ENCODE measurements at places on chromosomes 11 and 22. TPM values are rescaled to one million over a fixed set of nuclear protein-coding genes. Genes with fewer than 3 reads are reported as not detected.

The NRIP3 gene
- total RNA-seq: 1.2 TPM

The OTOG gene
- not detected for total RNA-seq

The LARGE2 gene
- not detected for total RNA-seq

The OR4A5 gene
- total RNA-seq: not detected

The TRIM51 gene
- not detected for total RNA-seq

The BCO2 gene
- 0.68 TPM for total RNA-seq

The OR4X2 gene
- not detected for total RNA-seq

The FAM181B gene
- 0.05 TPM for total RNA-seq

The MMP13 gene
- total RNA-seq: not detected

The PTGDR2 gene
- total RNA-seq: not detected

The ZP1 gene
- not detected for total RNA-seq

DNA sequence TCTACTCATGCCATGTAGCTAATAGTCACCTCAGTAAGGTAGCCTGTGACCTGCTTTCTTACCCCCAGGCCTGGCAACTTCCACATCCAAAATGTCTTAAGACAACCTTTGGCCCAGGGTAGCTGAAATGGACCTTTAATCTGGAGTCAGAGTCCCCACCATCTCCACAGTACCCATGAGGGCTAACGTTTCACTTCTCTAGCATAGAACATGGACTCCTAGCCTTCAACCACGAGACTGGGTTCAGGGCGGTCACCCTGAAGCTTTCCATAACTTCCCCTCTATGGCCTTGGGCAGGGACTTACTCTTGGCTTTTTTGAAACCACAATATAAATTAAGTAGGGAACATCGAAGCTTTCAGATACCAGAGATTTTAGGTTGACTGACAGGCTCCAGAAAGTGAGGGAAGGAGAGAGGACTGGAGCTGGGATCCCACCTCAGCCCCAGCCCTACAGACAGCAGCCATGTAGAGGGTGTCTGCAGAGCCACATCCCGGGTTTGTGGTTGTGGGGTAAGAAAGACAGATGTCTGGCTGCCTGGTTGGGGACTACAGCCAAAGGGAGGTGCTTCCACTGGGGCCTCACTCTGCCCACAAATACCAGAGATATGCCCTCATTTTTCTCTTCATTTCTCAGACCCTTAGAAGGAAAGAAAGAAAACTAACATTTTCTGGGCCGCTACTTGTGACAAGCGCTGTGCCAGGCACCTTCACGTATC, 2.6 kb downstream of the TBC1D10A start:
- no peak for DNase-seq

GRCh38 chr11:33449798-33450197, 192.6 kb downstream of the HIPK3 start:
- no peak for DNase-seq

DNA sequence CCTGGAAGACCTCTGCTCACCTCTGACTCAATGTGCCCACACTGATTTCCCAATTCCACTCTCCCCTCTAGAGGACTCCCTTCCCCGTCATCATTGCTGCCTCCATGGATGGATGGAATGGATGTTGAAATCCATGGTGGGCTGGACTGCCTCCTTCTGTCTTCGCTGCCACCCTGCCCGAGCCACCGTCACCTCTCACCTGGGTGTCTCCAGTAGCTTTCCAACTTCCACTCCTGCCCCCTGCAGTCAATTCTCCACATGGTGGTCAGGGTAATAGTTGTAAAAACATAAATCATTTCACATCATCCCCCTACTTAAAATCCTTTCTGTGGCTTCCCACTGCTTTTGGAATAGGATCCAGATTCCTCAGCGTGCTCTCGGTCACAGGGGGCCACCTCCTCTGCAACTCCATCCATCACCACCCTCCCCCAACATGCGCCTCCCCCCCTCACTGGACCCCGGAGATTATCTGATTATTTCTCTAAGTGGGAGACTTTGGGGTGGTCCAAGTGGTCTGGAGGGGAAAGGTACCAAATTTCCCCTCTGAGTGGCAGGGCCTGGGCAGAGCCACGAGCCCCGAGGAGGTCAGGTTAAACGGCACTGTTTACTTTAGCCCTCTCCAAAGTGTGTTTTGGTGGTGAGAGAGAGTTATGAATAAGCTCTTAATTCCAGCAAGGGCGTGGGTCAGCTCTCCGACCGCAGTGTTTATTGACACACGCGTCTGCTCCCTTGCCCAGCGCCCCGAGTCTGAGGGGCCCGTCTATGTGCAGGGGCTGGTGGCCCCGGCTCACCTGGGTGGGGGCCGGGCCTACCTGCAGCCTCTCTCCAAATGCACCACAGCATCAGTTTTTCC, 313.7 kb downstream of the MN1 start:
- DNase-seq: no peak

- DNase-seq: no peak
Observed at GRCh38 chr22:40878922-40879321, 17.0 kb upstream of the DNAJB7 start.

DNA sequence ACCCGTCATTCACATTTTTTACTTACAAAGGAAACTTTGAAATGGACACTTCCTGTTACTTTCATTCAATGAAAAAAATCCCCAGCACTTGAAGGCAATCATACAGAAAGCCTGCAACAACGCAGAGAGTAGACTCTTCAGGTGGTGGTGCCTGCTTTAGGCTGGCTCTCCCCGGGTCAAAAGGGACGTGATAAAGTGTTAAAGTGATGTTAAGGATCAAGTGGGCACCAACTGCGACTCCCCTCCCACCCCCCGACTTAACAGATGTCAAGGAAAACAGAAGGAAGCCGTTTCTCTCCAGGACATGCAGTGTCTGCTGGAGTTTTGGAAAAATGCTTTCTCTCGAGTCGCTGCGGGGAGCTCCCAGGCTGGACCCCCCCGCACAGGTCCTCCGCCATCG, 414 bp upstream of the PNPLA3 start:
- peak; percentile 15 for DNase-seq

- DNase-seq: peak; percentile 10
Observed at GRCh38 chr22:36068776-36069344, 40.2 kb upstream of the RBFOX2 start.

- DNase-seq: no peak
Observed at GRCh38 chr11:119488256-119488995, 65.5 kb upstream of the THY1 start.

- no peak for DNase-seq
Observed at GRCh38 chr11:26844963-26845362, 123.1 kb upstream of the SLC5A12 start.

GRCh38 chr11:12439615-12440014, 62.2 kb downstream of the PARVA start:
- no peak for DNase-seq

- peak; percentile 71 for DNase-seq
Observed at GRCh38 chr11:29006668-29007067, 898.5 kb downstream of the METTL15 start.

DNA sequence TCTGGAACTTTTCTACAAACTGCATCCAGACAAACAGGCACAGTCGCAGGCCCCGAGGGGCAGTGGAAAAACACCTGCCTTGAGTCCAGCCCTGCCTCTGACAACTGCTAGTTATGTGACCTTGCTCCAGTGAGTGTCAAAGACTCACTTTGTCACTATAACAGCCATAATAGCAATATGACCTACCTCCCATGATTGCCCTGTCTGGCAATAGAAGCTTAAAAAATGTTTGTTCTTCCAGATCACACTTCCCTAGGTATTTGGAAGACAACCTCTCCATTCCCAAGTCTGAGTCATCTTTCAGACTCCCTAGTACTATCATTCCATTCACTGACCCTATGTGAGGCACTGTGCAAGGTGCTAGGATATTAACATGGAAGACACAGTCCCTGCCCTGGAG, 74.5 kb downstream of the RPL27A start:
- no peak for DNase-seq

DNA sequence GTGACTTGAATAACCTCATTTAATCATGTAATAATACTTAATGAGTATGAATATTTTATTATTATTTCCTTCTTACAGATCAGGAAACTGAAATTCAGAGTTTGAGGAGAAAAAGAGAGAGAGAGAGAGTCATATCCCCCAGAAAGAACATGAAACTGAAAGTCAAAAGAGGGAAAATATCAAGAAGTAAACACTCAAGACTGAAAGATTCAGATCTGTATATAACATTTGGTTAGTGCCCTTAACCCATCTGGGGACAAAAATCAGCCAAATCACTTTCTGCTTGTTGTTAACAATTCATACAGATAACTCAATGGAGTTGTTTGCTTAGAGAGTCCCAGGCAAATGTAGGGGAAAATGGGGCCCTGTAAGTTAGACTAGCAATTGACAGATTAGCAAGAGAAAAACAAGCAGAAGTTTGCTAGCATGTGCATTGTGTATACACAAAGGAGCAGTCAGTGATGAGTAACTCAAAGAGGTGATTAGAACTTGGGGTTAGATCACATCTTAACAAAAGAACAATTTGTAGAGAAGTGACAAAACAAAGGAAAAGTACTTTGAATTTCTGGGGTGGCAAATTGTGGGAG, 25.9 kb upstream of the MMP13 start:
- peak; percentile 37 for DNase-seq

DNA sequence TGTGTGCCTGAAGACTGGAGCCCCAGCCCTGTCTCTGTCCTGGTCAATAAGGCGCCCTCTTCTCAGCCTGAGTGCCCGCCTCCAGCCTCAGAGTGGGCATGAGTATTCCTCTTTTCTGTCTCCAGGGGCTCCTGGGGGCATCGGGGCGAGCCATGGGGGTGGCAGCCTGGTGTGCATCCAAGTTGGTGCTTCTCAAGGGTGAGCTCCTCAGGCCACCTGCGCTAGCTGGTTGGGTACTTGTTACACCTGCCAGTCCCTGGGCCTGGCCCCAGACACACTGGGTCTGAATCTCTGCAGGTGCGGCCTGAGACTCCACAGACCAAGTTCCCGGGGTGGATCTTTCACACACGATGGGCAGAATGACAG, 168.6 kb upstream of the B3GAT1 start:
- no peak for DNase-seq

- no peak for DNase-seq
Observed at GRCh38 chr22:33467080-33467479, 408.9 kb upstream of the SYN3 start.

DNA sequence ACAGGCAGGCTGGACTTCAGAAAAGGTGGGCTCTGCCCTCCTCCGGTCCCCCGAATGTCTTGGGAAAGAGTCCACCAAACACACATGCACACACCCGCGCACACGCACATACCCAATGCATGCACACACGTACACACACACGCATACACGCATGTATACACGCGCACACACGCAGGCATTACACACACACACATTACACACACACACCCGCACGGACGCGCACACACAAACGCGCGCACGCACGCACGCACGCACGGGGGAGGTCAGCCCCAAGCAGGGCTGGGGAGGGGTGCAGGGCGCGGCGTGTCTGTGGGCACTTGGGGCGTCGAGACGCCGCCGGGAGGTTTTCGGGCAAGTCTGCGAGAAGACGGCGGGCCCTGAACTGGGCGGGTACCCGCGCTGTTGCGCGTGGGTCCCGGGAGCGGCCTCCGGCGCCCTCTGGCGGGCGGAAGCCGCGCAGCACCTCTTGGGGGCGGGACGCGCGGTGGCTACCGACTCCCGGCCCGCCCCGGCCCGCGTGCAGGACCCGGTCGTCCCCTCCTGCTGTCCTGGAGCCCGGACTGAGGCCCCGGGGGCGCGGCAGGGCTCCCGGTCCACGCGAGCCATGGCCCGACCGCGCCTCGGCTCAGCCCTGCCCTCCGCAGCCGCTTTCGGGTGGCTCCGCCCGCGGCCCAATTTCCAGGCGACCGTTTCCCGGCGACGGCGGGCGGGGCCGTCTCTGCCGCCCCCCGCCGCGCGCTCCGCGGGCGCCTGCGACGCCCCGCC, 3.6 kb downstream of the SEPTIN5 start:
- DNase-seq: peak; percentile 75

DNA sequence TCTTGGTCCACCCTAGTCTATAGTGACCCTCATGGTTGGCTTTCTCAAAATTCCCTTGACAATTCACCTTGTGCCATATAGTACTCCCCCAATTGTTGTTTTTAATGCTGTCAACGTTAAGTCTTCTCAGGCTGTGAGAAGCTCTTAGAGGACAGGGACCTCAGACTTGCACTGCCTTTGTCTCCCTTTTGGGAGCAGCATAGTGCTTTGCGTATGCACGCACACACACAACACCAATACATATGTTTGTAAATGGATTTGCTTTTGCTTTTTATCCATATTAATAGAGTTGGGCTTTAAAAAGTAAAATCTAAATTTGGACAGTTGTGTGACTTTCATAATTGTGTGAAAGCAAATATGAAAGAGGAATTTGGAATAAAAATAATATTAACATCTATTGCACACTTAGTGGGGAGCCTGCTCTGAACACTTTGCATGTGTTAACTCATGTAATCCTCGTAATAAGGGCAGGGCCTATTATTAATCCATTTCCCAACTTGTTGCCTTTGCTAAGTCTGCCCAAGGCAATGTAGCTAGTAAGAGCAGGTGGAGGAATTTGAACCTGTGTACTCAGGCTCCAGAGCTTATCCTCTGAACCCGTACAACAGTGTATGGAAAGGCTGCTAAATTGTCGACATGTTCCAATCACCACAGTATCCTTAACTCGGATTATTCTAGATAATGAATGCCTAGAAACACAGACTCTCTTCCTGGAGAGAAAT, 257.7 kb upstream of the NARS2 start:
- DNase-seq: no peak

- DNase-seq: no peak
Observed at GRCh38 chr11:133127741-133128140, 404.6 kb downstream of the OPCML start.

All from dermis blood vessel endothelial cell (primary cell).